ENCODE measurements at places on chromosomes 2 and 18. TPM values are rescaled to one million over a fixed set of nuclear protein-coding genes. Genes with fewer than 3 reads are reported as not detected.

GRCh38 chr2:3238951-3239841 lies 138.4 kb downstream of the EIPR1 start:
- no peak for DNase-seq
- no peaks in the 10 kb centered on the region for H3K36me3 ChIP-seq
- no peaks in the 10 kb centered on the region for H3K27me3 ChIP-seq
- no peaks in the 10 kb centered on the region for H3K4me1 ChIP-seq
- H3K27ac ChIP-seq = no peak overlapping the region
- H3K4me3 ChIP-seq = no peak overlapping the region

GRCh38 chr2:40628556-40628955 lies 176.7 kb upstream of the SLC8A1 start:
- H3K4me3 ChIP-seq = no peak overlapping the region
- no peak for DNase-seq
- H3K36me3 ChIP-seq = no peaks in the 10 kb centered on the region
- no peaks in the 10 kb centered on the region for H3K4me1 ChIP-seq
- no peak overlapping the region for H3K27ac ChIP-seq
- no peaks in the 10 kb centered on the region for H3K27me3 ChIP-seq

- H3K27ac ChIP-seq = no peak overlapping the region
- H3K4me3 ChIP-seq = no peak overlapping the region
- no peaks in the 10 kb centered on the region for H3K4me1 ChIP-seq
Observed at GRCh38 chr18:32683044-32683443, 89.8 kb downstream of the KLHL14 start.

GRCh38 chr18:26487437-26487836 lies 60.9 kb downstream of the KCTD1 start:
- no peaks in the 10 kb centered on the region for H3K27me3 ChIP-seq
- H3K4me3 ChIP-seq = no peak overlapping the region
- H3K27ac ChIP-seq = no peak overlapping the region
- H3K4me1 ChIP-seq = no peaks in the 10 kb centered on the region
- no peaks in the 10 kb centered on the region for H3K36me3 ChIP-seq

- H3K36me3 ChIP-seq = no peaks in the 10 kb centered on the region
- DNase-seq = no peak
- H3K27ac ChIP-seq = no peak overlapping the region
- H3K4me3 ChIP-seq = no peak overlapping the region
- no peaks in the 10 kb centered on the region for H3K27me3 ChIP-seq
Observed at GRCh38 chr2:69774984-69775982, 33.3 kb downstream of the ANXA4 start.

GRCh38 chr2:26757873-26758789 lies 6.0 kb upstream of the SLC35F6 start:
- H3K4me1 ChIP-seq = peaks cover 16% of the 10 kb centered on the region
- no peak overlapping the region for H3K4me3 ChIP-seq
- peak; percentile 99 for DNase-seq
- peak overlapping the region; percentile 93 for H3K27ac ChIP-seq
- no peaks in the 10 kb centered on the region for H3K36me3 ChIP-seq
- no peaks in the 10 kb centered on the region for H3K27me3 ChIP-seq

Gene AQP12B
- total RNA-seq = not detected

Gene ALPI
- not detected for total RNA-seq

Gene DSG1
- total RNA-seq = not detected

Gene CDH2
- 2.0 TPM for total RNA-seq

GRCh38 chr2:185628985-185629384 lies 109.6 kb upstream of the FSIP2 start:
- H3K36me3 ChIP-seq = no peaks in the 10 kb centered on the region
- no peak overlapping the region for H3K27ac ChIP-seq
- DNase-seq = no peak
- H3K4me3 ChIP-seq = no peak overlapping the region

GRCh38 chr2:151947813-151948165 lies 119.6 kb upstream of the ARL5A start:
- H3K36me3 ChIP-seq = no peaks in the 10 kb centered on the region
- H3K4me3 ChIP-seq = no peak overlapping the region
- no peaks in the 10 kb centered on the region for H3K27me3 ChIP-seq
- peak; percentile 58 for DNase-seq
- H3K27ac ChIP-seq = no peak overlapping the region
- H3K4me1 ChIP-seq = no peaks in the 10 kb centered on the region

- no peak for DNase-seq
- no peak overlapping the region for H3K27ac ChIP-seq
- no peak overlapping the region for H3K4me3 ChIP-seq
- H3K4me1 ChIP-seq = no peaks in the 10 kb centered on the region
Observed at GRCh38 chr2:50831676-50832075, 200.3 kb downstream of the NRXN1 start.

- H3K4me1 ChIP-seq = no peaks in the 10 kb centered on the region
- peak; percentile 28 for DNase-seq
- no peaks in the 10 kb centered on the region for H3K36me3 ChIP-seq
- H3K27me3 ChIP-seq = no peaks in the 10 kb centered on the region
- H3K4me3 ChIP-seq = no peak overlapping the region
Observed at GRCh38 chr2:5729416-5729815, 37.2 kb downstream of the SOX11 start.

Gene UGT1A6
- not detected for total RNA-seq

DNA sequence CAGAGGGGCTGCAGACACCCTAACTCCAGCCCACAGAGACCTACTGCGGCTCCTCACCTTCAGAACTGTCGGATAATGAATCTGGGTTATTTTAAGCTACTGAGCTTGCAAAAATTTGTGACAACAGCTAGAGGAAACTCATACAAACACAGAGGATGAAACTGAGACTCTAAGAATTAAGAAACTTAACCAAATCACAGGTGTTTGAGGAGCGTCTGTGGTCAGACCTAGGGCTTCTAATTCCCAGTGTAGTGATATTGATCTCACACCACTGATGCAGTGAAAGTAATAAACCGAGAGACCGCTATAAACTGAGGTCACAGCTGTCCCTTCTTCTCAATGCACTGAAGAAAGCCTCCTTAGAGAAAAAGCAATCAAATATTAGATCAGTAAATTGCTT lies 110.1 kb downstream of the RGPD3 start:
- no peak overlapping the region for H3K4me3 ChIP-seq
- no peak for DNase-seq
- H3K36me3 ChIP-seq = no peaks in the 10 kb centered on the region
- H3K27ac ChIP-seq = no peak overlapping the region
- H3K27me3 ChIP-seq = no peaks in the 10 kb centered on the region

- H3K36me3 ChIP-seq = no peaks in the 10 kb centered on the region
- H3K4me1 ChIP-seq = peaks cover 7% of the 10 kb centered on the region
- peak overlapping the region; percentile 62 for H3K4me3 ChIP-seq
- peak; percentile 67 for DNase-seq
- H3K27me3 ChIP-seq = no peaks in the 10 kb centered on the region
Observed at GRCh38 chr2:96815326-96816126, 542 bp upstream of the CNNM3 start.

DNA sequence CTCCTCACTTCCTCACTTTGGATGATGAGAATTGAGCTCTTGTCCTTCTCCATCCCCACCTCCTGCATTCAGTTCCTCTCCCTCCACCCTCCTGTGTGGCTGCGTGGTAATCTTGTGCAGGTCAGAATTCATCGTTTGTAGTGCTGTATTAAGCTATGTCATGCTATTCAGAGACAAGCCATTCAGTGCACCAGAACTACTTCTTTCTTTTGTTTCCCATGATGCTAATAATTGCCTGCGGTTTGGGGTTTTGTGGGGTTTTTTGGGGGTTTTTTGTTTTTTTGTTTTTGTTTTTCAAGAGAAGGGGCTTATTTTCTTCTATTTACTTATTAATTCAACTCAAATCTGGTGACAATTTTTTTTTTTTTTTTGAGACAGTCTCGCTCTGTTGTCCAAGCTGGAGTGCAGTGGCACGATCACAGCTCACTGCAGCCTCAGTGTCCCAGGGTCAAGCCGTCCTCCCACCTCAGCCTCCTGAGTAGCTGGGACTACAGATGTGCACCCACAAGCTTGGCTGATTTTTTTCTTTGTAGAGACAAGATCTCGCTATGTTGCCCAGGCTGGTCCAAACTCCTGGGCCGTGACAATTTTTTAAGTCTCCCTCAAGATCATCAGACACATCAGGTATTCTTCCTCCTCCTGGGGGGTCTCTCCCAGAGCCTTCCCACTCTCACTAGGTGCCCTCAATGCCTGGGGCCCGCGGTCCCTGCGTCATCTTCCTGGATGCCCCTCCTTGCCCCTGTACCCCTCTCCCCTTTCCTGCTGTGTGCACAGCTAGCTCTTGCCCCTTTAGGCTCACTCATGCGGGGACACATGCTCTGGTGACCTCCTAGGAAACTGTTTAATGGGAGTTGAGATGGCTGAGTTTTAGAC lies 37.8 kb downstream of the MAL start:
- DNase-seq = no peak
- no peak overlapping the region for H3K4me3 ChIP-seq
- no peaks in the 10 kb centered on the region for H3K4me1 ChIP-seq
- no peak overlapping the region for H3K27ac ChIP-seq
- H3K27me3 ChIP-seq = no peaks in the 10 kb centered on the region

Gene MOCOS
- total RNA-seq = 9.0 TPM

DNA sequence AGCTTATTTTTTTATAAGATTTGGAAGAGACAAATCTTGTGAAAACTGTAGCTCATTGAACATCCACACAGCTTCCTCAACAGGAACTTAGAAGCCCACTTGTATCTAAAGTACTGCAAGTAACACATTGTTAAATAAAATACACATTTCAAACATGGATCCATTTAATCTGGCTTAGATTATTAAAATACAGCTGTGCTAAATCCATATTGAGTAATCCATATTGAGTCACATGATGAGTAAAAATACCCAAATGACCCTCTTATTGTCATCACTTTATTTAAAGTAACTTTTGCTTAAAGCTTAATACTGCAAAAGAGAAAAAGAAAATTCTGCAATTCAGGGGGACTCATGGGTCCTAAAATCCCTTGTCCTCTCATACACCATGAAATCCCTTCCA lies 133.3 kb downstream of the OSR1 start:
- no peak for DNase-seq
- H3K27ac ChIP-seq = no peak overlapping the region
- no peaks in the 10 kb centered on the region for H3K27me3 ChIP-seq
- no peaks in the 10 kb centered on the region for H3K36me3 ChIP-seq
- H3K4me3 ChIP-seq = no peak overlapping the region
- H3K4me1 ChIP-seq = no peaks in the 10 kb centered on the region

Gene CYP26B1
- total RNA-seq = 0.51 TPM

Gene MYO5B
- total RNA-seq = under 0.01 TPM

Gene FOXI3
- not detected for total RNA-seq

DNA sequence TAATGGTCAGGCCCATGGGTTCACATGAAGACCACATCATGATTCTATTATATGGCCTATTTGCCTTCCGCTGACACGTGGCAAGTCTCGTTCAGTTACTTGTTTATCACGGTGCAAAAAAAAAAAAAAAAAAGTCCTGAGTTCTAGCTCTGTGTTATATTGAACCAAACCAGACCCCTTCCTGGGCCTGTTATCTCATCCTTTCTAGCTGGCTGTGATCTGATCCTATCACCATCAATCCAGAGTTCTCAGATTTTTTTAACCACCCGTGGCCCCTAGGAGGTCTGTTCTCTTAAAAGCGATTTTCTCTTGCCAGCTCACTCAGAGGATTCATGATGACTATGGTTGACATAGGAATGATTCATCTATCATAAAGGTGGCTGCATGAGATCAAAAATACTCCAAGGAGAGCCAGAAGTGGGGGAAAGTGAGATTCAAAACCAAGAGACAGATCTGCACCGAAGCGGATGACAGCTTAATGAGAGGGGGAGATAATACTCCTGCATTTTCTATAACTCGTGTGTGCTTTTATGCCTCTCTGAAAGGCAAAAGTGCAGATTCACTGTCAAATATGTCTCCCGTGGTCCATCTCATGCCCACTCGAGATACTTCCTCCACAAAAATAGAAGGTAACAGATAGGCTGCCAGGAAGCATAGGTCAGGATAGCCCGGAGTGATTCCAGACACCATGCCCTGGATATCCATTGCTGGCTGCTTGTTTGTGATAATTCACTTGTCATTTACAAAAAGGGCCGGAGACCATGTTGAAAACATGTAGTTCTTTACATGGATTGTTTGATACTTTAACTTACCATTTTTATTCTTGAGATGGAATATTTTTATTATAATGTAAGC lies 505.7 kb upstream of the KLHL29 start:
- DNase-seq = no peak
- no peak overlapping the region for H3K27ac ChIP-seq
- no peak overlapping the region for H3K4me3 ChIP-seq
- no peaks in the 10 kb centered on the region for H3K36me3 ChIP-seq
- no peaks in the 10 kb centered on the region for H3K27me3 ChIP-seq

Gene LCLAT1
- 17.7 TPM for total RNA-seq

Gene TBC1D8
- total RNA-seq = 3.8 TPM

GRCh38 chr2:67516899-67517530 lies 119.9 kb downstream of the ETAA1 start:
- H3K27me3 ChIP-seq = no peaks in the 10 kb centered on the region
- H3K4me3 ChIP-seq = no peak overlapping the region
- no peak overlapping the region for H3K27ac ChIP-seq
- DNase-seq = peak; percentile 98
- H3K4me1 ChIP-seq = no peaks in the 10 kb centered on the region
- no peaks in the 10 kb centered on the region for H3K36me3 ChIP-seq

DNA sequence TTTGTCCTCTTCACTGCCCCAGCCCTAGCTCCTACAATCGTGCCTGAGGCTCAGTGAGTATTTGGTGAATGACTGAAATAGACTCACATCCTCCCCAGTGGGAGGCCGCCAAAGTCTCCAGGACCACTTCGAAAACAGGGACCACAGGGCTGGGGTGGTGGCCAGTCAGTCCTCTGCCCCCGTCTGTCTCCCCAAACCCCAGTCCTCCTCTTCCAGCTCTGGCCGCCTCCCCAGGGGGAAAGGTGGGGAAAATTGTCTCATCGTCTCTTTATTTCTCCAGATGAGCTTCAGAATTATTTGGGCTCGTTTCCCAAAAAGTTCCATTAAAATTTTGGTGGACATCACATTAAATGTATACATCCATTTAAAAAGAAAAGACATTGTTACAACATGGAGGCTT lies 43.5 kb downstream of the NPPC start:
- no peak overlapping the region for H3K4me3 ChIP-seq
- peaks cover 6% of the 10 kb centered on the region for H3K27me3 ChIP-seq
- no peaks in the 10 kb centered on the region for H3K4me1 ChIP-seq
- H3K27ac ChIP-seq = no peak overlapping the region
- H3K36me3 ChIP-seq = no peaks in the 10 kb centered on the region

Gene KRTCAP3
- not detected for total RNA-seq

GRCh38 chr2:75309596-75310463 lies 110.5 kb upstream of the TACR1 start:
- H3K27me3 ChIP-seq = no peaks in the 10 kb centered on the region
- H3K4me3 ChIP-seq = no peak overlapping the region
- peak; percentile 41 for DNase-seq
- peaks cover 2% of the 10 kb centered on the region for H3K4me1 ChIP-seq

Gene FRZB
- 2.0 TPM for total RNA-seq

DNA sequence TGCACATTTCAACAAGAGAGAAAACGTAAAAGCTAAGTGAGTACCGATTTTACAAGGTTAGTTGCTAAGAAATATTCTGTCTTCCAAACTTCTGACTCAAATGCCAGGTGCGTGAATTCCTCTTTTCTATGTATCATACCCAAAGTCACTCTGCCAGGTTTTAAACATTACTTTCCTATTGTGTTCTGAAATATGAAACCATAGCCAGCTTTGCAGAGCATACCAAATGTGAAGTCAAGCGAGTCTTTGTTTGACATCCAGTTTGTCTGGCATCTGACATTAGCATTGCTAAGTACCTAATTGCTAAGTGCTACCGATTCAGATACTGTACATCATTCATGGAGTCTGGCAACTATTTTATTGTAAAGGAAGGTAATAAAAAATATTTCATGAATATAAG lies 321.9 kb upstream of the GALNT5 start:
- no peaks in the 10 kb centered on the region for H3K4me1 ChIP-seq
- no peak for DNase-seq
- H3K4me3 ChIP-seq = no peak overlapping the region
- H3K27ac ChIP-seq = no peak overlapping the region
- no peaks in the 10 kb centered on the region for H3K36me3 ChIP-seq

Gene KCNS3
- total RNA-seq = 1.3 TPM
